Pulmonary artery endothelial cell (primary cell): ENCODE measurements at places on chromosomes 2 and 18.

GRCh38 chr2:36951027-36951518 is 15.3 kb downstream of the STRN start:
- no peak for DNase-seq

GRCh38 chr2:15751477-15751876 is 159.8 kb downstream of the DDX1 start:
- no peak for DNase-seq

GRCh38 chr2:26049641-26050040 is 15.8 kb downstream of the RAB10 start:
- no peak for DNase-seq

DNA sequence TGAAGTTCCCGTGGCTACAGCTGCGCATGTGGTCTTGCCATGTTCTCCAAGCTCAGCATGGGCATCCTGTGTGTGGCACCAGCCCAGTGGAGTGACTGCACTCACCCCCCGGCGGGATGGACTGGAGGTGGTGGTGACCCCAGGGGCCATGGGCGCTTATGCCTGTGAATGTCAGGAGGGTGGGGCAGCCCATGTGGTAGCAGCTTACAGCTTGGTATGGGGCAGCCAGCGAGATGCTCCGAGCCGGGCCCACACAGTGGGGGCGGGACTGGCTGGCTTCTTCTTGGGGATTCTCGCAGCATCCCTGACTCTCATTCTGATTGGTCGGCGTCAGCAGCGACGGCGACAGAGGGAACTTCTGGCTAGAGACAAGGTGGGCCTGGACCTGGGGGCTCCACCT is 25.6 kb downstream of the SEMA4F start:
- no peak for DNase-seq

- DNase-seq, result no peak
These were observed 108.4 kb upstream of the ITGB6 start for GRCh38 chr2:160308476-160308875.

GRCh38 chr2:165311949-165312348 is 72.7 kb downstream of the SCN2A start:
- DNase-seq, result no peak

DNA sequence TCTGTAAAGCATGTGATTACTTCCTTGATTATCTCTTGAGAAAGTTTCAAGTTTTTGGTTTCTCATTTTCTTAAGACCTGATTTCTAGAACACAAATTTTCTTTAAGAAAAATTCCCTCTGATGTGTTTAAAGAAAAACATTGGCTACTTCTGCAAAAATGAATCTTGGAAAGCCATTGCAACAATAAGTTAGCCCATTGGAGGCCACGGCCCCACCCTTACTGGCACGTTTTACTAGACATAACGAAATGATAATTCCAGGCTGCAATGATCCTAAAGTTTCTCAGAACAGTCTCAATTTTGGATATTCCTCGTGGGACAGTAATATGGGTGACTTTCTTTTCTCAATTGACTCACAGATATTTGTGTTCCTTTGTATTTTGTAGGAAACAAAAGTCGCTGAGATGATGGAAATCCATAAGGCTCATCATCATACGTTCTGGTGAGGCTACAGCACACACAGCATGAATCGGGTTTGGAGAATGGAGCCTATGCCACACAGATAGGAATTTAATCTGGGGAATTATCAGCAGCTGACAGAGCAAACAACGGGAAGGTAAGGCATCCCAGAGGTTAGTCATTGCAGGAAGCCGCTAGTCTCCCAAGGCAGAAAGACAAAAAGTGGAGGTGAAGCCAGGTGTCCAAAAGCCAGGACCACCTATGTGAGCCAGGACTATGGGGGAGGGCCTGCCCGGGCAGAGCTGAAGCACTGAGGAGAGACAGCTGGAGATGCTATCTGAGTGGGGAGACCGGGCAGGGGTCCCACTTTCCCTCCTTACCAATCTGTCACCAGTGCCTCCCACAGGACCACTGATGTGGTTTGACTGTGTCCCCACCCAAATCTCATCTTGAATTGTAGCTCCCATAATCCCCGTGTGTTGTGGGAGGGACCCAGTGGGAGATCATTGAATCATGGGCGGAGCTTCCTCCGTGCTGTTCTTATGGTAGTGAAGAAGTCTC is 35.9 kb downstream of the SOWAHC start:
- no peak for DNase-seq

DNA sequence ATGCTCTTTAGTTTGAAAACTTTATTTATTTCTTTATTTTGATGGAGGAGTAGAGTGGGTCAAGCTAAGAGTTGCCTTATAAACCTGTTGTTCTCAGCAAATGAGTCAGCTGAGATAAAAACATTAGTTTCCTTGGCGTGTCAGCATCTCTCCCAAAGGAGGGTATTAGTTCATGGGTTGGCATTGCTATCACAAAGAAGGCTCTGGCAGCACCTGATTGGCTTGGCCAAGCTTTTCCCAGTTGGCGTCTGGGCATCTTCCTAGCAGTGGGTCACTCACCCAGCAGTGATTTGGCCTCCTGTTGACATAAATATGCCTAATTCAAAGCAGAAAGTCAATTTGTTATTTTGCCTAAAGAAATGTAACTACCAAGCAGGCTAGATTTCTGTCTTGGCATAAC is 200.7 kb upstream of the TNP1 start:
- DNase-seq, result no peak

DNA sequence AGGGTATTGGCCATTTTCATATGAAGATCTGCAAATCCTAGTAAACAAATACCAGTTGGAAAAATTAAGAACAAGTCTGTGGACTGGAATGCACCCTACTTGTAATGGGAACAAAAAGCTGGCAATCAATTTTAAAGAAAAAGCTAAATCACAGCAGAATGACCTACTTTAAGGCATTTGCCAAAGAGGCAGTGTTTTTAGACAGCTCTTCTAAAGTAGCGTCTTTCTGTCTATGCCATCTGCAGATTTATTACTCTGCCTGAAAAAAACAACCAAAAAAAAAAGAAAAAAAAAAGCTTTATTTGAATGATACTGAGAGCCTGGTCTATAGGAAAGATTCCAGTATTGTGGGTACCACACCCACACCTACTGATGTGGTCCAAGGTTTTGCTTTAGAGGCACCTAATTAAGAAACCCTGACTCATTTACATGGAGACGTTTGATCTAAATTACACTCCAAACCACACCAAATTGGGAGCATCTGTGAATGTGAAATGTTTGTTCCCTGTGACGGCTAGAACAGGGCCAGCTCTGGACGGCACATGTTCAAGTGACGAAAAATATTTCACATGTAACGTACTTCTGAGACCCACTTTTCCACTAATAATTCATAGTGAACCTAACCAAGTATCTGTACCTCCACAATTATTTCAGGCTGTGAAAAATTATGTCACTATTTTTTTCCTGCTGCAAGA is 597.1 kb downstream of the ARHGAP15 start:
- no peak for DNase-seq

GRCh38 chr2:231679908-231680284 is 28.4 kb upstream of the PTMA start:
- DNase-seq, result no peak

- no peak for DNase-seq
These were observed 1.3 kb downstream of the RAB31 start for GRCh38 chr18:9709304-9709877.

DNA sequence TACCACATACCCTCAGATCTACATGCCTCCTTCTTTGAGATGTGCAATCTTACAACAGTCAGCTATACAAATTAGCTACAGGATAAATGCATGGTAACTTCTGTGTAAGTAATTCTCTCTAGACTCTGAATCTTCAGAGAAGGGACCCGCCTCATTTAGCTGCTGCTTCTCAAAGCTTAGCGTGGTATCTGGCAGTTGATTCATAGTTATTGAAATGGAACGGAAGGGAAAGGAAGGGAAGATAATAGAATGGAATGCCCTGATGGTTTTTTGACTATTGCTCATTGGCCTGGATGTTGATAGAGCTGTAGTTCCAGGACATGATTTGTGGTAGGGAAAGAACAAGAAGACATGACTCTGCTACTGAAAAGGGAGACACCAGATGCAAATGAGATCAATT is 498.1 kb upstream of the CRIM1 start:
- no peak for DNase-seq
